Stimulated activated CD4-positive, alpha-beta T cell treated with anti-CD3 and anti-CD28 coated beads, Interleukin-12 subunit alpha, Interleukin-12 subunit beta, amount 100 ng/mL, for 4 hours (primary cell): ENCODE measurements at places on chromosomes 7 and 10.

DNA sequence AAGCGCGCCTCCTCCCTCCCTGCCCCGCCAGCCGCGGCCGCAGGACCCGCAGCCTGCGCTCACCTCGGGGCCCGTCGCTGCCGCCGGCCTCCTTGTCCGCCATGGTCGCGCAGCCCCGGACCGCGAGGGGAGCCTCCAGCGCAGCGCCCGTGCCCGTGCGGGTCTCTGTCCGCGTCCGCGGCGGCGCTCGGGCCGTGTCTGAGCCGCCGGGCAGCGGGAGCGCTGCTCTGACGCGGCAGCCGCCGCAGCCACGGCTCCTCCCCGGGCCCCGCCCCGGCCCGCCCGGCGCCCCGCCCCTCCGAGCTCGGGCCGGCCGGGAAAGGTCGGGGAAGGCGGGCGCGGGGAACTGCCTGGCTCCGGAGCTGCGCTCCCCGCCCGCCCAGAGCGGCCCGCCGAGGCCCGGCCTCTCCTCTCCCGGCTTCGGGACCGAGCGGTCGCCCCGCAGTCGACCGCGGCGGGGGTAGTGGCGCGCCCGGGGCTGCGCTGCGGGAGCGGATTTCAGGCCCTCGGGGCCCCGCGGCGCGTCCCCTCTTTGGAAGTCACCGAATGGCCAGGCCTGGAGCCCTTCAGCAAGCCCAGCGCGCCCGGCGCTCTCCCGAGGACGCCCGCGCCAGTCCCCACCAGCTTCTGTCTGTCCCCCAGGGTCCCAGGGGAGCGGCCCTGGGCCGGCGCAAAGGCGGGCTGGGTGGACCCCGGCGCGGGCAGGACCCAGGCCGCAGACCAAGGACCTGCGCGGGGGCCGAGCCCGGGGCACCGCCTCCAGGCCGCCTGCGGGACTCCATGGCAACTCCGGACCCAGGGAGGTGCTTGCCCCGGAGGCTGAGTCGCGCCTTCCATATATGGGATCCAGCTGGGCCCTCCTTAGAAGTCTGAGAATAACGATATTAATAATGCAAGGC, at the start of gene HSPA12A:
Gene HSPA12A (minus strand): TSS at position 200 of the 899 bp plus-strand sequence. CDS start 97 bp downstream, at position 103.
- DNase-seq, result peak; percentile 59

GRCh38 chr10:132497063-132497680, 40.4 kb upstream of the INPP5A start:
- no peak for DNase-seq

DNA sequence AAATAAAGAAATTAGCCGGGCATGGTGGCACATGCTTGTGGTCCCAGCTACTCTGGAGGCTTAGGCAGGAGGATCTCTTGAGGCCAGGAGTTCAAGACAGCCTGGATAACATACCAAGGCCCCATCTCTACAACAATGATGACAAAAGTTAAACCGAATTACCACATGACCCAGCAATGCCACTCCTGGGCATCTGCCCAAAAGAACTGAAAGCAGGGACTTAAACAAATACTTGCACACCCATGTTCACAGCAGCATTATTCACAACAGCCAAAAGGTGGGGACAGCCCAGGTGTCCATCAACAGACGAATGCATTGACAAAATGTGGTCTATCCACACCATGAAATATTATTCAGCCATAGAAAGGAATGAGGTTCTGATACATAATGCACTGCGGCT, 83.9 kb downstream of the HIP1 start:
- DNase-seq, result no peak

GRCh38 chr7:155803418-155804376, 8.6 kb downstream of the SHH start:
- DNase-seq, result no peak

- peak; percentile 1 for DNase-seq
Observed at GRCh38 chr7:116316838-116317628, 106.7 kb downstream of the TES start.

DNA sequence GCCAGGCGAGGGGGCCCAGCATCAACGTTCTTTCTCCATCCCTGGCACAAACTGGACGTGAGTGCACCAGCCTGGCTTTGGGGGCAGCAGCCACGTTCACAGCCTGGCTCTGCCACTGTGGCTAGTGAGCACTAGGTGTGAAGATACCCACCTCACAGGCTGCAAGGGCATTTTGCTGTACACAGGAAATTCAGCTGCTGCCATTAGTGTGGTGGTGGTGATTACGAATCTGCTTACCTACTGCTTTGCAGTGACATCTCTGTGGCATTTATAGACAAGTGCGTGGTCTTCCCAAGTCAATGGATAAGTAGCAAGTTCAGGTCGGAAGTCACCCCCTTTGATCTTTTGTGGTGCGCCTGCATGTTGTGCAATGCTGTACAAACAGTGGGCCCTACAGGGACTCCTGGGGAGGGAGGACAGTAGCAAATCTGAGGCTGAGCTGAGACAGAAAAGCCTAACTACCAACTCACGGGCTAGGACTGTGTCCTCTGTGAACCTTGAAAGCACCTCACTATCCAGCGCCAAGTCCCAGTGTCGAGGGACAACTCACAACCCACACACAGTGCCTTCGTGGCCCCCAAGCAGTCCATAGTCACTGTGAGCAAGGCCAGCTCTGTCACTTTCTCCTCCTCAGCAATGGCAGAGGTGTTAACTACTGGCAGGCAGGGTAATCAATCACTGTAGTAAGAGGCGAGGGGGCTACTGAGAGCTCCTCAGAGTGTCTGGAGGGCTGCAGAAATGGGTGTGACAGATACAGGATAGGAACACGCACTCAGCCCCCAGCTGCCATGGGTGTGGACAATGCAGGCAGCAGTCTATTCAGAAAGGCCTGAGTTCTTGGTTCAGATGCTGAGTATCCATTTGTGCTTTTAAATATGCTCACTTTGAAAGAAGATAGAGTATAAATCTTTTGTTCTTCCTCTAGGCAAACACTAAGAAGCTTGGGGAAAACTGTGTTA, 17.0 kb upstream of the MMP21 start:
- DNase-seq, result no peak

- DNase-seq, result no peak
Observed at GRCh38 chr7:134589491-134589941, 40.6 kb downstream of the AKR1B15 start.

GRCh38 chr10:6563731-6564130, 16.3 kb downstream of the PRKCQ start:
- DNase-seq, result no peak

GRCh38 chr10:113469796-113470195, 83.1 kb upstream of the HABP2 start:
- no peak for DNase-seq

DNA sequence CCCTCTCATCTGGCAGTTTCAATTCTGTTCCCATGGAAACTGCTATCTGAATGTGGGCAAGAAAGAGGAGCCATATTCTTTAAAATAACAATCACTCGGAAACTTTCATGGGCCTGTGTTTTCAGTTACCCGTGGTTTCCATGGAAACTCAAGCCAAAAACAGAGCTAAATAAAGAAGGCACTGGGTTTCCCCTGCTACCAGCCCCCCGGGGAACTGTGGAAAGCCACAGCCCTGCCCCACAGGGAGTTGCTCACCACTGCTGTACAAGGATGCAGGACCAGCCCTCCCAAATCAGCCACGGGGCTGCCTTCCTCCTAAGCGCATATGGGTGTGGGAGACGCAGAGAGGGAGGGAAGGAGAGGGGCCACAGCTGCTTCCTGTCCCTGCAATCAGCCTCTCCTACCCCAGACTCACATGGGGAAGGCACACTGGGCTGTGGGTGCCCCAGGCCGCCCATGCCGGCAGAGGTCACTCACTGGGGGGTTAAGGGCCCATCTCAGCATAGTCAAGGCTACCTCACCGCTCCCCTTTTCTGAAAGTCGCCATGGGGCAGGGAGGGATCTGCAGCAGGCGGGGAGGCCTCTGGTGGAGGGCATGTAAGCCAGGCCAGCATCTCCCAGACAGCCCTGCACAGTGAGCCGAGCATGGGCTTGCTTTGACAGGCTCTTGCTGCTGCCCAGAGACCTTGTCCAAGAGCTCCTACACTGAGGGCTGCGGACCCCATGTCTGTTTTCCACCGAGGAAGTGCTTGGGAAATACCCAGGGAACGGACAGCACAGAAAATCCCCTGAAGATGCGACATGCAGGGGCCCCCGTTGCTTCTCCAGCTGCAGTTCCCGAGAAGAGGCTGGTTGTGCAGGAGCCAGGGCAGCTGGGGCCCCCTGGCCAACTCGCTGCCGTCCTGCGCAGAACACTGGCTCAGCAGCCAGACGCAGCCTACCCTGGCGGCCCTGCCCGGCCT, 157.3 kb upstream of the PPP2R2D start:
- DNase-seq, result no peak
